Hematopoietic multipotent progenitor cell treated with erythropoietin and hydrocortisone succinate and interleukin-3 and kit ligand, for 17 days (in vitro differentiated cells): ENCODE measurements at places on chromosomes 13 and 19.
A peak's percentile ranks its signal among the peaks of the same experiment; 100 is the strongest.

GRCh38 chr13:103002279-103002678, 63.9 kb downstream of the SLC10A2 start:
- DNase-seq = no peak

DNA sequence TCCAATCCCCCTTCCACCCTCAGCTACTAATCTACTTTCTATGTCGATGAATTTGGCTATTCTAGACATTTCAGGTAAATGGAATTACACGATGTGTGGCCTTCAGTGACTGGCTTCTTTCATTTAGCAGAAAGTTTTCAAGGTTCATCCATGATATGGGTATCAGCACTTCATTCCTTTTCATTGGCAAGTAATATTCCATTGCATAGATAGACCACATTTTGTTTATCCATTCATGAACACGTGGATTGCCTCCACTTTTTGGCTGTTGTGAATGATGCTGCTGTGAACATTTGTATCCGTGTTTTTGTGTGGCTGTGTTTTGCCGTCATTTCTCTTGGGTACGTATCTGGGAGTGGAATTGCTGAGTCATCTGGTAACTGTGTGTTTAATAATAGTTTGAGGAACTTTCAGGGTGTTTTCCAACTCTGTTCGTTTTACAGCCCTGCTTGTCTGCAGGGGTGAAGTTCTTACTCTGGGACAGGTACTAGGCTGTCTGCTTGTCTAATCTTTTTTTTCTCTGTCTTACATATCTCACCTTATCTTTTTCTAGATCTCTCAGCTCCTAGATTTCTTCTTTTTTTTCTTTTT, 32.5 kb downstream of the MARK4 start:
- no peak for DNase-seq

DNA sequence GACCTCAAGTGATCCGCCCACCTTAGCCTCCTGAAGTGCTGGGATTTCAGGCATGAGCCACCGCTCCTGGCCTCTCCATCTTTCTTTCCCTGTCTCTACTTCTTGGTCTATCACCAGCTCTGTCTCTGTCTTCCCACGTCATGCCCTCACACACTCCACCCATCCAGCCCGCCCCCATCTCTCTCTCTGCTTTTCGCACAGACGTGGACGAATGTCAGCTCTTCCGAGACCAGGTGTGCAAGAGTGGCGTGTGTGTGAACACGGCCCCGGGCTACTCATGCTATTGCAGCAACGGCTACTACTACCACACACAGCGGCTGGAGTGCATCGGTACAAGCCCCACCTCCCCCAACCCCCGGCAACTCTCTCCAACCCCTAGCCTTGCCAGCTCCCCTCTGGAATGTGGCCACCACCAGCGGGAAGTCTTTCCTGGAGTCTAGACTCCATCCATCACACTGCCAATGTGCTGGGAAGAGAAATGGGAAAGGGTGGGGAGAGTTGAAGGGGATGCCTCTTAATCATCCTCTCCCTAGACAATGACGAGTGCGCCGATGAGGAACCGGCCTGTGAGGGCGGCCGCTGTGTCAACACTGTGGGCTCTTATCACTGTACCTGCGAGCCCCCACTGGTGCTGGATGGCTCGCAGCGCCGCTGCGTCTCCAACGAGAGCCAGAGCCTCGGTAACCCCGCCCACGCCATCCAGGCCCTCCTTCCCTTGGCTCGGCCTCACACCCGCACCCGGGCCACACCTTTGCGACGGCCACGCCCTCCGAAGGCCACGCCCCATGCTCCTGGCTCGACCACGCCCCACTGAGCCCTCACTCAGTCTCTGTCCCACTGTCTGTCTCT, 22.5 kb downstream of the LTBP4 start:
- peak; percentile 81 for DNase-seq

GRCh38 chr19:29478578-29479565, 46.9 kb upstream of the VSTM2B start:
- DNase-seq = no peak

DNA sequence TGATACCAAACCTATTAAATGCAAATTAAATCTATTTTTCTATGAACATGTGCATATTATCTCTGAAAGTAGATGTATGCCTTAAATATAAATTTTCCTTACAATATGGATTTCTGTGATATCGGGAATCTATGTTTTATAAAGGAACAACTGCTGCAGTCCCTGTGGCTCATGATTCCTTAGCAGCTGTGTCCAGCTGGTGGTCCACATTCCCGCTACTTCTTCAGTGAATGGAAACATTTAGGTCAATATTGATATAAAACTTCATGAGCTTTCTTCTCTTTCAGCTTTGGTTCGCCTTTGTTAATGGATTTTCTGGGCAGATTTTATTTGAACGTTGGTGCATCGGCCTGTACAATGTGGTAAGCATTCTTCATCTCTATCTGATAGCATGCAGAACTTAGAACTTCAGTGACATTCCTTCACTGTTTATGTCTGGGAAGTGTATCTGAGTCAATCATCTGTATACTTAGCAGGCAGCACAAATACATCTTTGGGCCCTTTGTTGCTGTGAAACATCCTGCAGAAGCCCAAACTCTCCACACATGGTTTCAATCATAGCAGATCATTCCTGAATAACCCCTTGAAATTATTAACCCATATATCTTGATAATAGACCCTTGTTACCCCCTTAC, 223.9 kb downstream of the SHISA2 start:
- DNase-seq = no peak

DNA sequence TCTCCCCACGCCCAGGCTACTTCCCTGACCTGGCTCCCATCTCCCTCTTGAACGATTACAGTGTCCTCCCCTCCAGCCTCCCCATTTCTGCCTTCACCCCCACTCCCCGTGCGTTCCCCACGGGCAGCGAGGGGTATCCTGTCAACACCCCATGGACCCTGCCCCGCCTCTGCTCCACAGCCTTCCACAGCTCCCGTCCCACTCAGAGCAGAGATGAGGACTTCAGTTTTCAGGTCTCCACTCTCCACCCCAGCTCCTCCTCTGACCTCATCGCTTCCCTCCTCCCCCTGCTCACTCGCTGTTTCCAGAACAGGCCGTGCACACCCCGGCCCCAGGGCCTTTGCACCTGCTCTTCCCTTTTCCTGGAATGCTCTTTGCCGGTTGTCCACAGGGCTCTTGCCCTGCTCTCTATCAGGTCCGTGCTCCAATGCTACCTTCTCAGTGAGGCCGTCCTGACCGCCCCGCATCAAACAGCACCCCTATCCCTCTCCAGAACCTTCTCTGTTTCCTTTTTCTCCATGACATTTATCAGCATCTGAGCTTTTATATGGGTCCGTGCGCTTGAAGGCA, 15.0 kb downstream of the LRRC4B start:
- no peak for DNase-seq

- no peak for DNase-seq
Measured at GRCh38 chr19:49840321-49840720, 10.6 kb upstream of the PTOV1 start.

DNA sequence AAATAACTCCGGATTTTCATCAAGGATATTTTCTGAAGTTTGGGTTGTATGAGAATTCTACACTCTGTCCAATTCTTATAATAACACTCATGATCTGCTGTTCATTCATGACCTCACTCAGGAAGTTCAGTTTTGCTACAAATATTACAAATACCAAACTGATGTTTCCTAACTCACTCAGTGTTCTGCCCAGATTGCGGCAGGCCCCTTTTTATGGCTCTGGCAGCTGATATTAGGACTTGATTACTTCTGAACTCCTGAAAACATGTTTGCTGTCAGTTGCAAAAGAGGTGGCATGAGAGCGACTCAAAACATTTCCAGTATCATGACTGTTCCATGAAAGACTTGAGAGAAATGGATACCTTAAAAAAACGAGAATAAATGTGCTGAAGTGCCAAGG, 188.0 kb downstream of the RGCC start:
- no peak for DNase-seq

GRCh38 chr19:43804432-43804831, 2.2 kb upstream of the LYPD5 start:
- no peak for DNase-seq

- DNase-seq = no peak
Measured at GRCh38 chr13:72757792-72758535, 23.7 kb downstream of the DIS3 start.

- no peak for DNase-seq
Measured at GRCh38 chr19:17109962-17110598, 34.5 kb downstream of the MYO9B start.

- no peak for DNase-seq
Measured at GRCh38 chr19:32662186-32662585, 12.8 kb downstream of the ANKRD27 start.

DNA sequence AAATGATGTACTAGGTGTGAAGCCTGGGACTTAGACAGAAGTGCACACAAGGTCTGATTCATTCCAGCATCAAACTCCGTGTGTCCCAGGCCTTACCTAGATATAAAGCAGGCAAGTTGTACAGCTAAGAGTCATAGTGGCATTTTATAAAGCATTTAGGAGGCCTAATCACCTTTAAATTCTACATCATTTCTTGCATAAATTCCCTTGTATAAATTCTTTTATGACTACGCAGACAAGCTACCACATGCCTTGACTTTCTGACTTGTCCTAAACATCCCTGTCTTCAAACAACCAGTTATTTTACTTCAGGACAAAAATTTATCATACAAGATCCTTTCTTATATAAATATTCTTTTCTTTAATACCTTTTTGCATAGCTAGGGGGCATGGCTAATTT, 22.5 kb downstream of the TMEM255B start:
- DNase-seq = no peak

GRCh38 chr13:114018461-114019055, 44.7 kb upstream of the C13orf46 start:
- DNase-seq = no peak

DNA sequence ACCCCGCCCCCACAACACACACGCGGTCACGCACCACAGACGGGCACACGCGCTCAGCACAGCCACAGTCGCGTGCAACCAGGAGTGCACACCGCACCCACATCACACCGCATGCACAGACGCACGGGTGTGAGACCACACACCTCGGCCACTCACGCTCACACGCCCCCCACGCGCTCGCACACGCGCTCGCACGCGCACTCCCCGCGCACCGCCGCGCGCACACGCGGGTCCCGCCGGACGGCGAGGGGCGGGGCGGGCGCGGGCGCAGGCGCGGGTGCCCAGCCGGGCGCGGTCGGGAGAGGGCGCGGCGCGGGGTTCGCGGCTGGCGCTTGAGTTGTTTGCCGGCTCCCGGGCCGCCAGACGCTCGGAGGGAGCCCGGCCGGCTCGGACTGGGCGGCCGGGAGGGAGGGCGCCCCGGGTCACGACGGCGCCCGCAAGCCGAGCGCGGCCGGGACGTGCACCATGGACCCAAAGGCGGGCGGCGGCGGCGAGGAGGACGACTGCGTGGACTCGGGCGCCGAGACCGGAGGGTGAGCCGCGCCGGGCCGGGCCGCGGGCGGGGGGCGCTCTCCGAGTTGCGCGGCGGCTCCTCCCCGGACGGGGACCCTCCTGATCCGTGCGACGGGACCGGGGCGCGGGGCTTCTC, at the start of gene FAM124A:
TSS of gene FAM124A (plus strand) at position 362 of the 649 bp plus-strand sequence. CDS start at position 466, 104 bp downstream.
- no peak for DNase-seq

DNA sequence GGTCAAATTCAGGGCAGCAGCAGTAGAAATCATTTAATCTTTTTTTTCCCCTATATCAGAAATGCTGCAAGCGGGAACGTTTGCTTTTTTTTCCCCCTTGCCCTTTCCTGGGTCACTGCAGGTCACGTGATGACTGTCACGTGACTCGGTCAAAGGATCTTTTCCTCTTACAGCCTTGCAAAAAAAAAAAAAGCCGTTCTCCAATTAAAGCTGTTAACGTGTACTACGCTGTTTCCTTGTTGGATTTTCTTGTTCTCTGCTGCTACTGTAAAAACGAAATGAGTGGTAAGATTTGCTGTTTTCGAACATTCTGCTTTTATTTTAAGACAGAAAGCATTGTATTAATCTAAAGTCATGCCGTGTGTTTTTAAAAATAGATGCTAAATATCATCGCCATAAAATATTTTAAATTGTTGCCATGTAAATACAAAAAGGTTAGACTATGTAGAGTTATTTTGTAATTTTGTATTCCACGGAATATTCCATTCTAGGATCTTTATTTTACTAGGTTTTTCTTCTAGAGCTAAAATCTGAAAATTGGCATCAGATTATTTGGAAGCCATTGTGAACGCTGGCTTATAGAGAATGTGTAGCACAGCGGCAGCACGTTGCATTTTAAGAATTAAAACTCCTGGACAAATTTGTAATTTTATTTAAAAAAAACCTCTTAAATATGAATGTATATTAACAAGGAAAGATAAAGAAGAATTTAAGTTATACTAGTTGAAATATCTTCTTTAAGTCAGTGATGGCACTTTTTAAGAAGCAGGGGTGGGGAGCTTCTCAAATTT, 109.8 kb upstream of the MLNR start:
- DNase-seq = peak; percentile 86

GRCh38 chr19:2543463-2544442, 67.8 kb downstream of the GADD45B start:
- no peak for DNase-seq

DNA sequence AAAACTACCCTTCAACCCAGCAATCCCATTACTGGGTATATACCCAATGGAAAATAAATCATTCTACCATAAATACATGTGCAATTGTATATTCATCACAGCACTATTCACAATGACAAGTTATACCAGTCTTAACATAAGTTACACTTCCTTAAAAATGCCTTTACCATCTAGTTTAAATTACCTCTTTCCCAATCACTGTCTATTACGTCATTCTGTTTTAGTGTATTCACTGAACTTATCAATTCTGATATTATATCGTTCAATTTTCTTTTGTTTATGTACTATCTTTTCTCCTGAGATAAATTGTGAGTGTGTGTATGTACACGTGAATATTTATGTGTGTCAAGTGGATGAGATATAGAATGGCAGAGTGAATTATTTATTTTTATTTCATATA, 1416.8 kb downstream of the OLFM4 start:
- no peak for DNase-seq

GRCh38 chr13:50074843-50075242, 59.6 kb downstream of the KCNRG start:
- peak; percentile 32 for DNase-seq

GRCh38 chr13:97743938-97744337, 209.5 kb upstream of the IPO5 start:
- DNase-seq = no peak

GRCh38 chr13:76778853-76779252, 107.4 kb downstream of the KCTD12 start:
- DNase-seq = no peak

GRCh38 chr19:43848821-43849220, 21.7 kb downstream of the ZNF283 start:
- no peak for DNase-seq

DNA sequence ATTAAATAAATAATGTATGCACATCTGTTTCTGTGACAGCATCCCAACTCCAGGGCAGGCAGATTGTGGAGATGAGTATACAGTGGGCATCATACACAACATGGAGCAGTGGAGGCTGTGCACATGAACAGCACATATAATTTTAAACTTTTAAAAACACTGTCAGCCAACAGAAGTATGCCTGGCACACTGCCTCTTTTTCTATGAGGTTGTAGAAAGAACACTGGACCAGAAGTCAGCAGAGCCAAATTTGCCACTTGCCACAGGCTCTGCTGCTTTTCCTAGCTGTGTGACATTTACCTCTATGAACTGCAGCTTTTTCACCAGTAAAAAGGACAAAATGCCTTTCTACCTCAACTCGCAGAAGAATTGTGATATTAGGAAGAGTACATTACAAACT, 118.7 kb downstream of the FRY start:
- no peak for DNase-seq
